ENCODE measurements at places on chromosomes 5 and 9.

GRCh38 chr5:78997090-78997489 lies 12.0 kb upstream of the ARSB start:
- no peak for DNase-seq

DNA sequence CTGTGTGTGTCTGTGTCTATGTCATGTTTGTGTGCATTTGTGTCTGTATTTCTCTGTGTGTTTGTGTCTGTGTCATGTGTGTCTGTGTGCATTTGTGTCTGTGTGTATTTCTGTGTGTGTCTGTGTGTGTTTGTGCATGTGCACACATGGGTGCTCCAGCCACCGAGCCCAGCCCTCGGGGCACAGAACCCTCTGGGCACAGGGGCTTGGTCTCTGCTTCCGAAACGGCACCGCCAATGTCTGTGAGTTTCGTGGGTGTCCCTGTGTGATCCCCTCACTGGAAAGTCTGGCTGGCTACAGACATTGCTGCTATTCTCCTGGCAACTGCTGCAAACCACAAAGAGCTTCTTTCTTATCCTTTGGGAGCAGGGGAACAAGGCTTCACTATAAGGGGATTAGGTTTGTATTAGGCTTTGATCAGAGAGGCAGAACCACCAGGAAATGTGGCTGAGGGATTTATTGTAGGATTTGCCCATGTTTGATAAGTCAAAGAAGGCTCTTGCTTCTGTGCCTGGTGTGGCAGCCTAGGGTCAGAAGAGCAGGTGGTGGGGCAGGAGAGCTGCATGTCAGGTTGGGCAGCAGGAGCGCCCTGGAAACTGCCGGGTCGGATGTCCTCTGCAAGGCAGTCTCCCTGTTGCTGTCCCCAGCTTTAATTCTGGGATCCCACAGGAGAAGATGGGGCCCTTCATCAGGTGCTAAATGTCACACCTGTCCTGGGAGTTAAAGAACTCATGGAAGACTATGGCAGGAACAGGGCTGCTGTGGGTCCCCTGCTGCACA lies 39.6 kb upstream of the FCN1 start:
- DNase-seq, result no peak

- no peak for DNase-seq
Measured at GRCh38 chr5:59516161-59516560, 377.4 kb downstream of the PDE4D start.

DNA sequence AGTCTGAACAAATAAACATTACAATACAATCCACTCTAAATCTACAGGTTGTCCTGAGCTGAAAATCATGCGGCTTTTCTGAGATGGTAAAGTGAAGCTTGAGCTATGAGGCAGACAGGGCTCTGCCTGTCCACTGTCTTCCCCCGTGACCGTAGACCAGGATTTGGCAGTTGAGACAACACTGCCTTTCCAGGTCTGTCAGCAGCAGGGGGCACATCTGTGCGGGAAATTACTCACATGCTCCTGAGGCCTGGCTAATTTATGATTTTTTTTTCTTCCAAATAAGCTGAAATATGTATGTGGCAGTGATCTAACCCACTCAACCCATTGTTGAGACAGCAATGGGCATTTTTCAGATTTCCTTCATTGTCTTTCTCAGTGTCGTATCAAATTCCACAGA lies 307.9 kb downstream of the FBXL7 start:
- DNase-seq, result no peak

GRCh38 chr9:34097865-34098264 lies 28.6 kb downstream of the DCAF12 start:
- no peak for DNase-seq

DNA sequence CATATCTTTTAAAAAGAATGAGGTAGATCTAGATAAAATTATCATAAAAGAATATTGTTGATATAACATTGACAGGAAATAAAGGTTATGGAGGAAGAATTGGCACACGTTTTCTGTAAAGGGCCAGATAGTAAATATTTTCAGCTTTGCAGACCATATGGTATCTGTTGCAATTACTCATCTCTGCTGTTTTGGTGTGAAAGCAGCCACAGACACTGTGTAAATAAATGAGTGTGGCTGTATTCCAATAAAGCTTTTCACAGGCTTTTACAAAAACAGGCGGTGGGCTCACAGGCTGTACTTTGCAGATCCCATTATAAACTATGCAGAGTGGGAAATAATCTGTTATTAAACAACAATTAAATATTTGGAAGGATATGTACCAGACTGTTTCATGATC lies 87.4 kb downstream of the SGCD start:
- DNase-seq, result no peak

GRCh38 chr9:31140316-31140715 lies 1244.1 kb upstream of the ACO1 start:
- DNase-seq, result peak; percentile 57
